ENCODE measurements at places on chromosomes 13 and 19. TPM values are rescaled to one million over a fixed set of nuclear protein-coding genes. Genes with fewer than 3 reads are reported as not detected.

- H3K4me3 ChIP-seq: no peak overlapping the region
- peaks cover 7% of the 10 kb centered on the region for H3K4me1 ChIP-seq
- H3K27me3 ChIP-seq: peaks cover 11% of the 10 kb centered on the region
- no peak overlapping the region for H3K27ac ChIP-seq
- DNase-seq: no peak
These were observed 5.1 kb downstream of the POU4F1 start for GRCh38 chr13:78598116-78598781.

- peaks cover 28% of the 10 kb centered on the region for H3K4me1 ChIP-seq
- peak; percentile 33 for DNase-seq
- no peaks in the 10 kb centered on the region for H3K27me3 ChIP-seq
- peaks cover 10% of the 10 kb centered on the region for H3K36me3 ChIP-seq
These were observed 18.7 kb downstream of the GADD45B start for GRCh38 chr19:2494447-2495129.

DNA sequence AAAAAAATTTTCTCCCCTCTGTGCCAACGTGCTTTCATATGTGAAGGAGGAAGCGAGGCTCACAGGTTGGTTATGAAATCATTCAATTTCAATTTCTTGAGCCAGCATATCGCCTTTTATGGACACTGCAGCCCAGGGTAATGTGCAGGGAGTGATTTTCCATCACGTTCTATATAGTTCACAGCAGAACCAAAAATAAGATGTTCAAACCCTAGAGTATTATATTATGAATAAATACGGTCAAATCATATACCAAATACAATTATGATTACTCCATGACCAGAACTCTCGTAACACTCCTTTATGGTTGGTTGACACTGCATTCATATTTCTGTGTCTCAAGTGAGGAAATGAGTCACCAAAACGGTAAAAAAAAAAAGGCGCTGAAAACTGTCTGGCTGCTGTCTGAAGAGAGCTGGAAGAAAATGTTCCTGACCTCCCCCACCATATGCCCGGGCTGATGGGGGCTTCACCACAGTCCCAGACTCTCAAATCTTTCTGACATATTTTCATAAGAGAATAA, 75.8 kb upstream of the UBAC2 start:
- no peaks in the 10 kb centered on the region for H3K36me3 ChIP-seq
- H3K27ac ChIP-seq: no peak overlapping the region
- H3K4me1 ChIP-seq: no peaks in the 10 kb centered on the region
- no peaks in the 10 kb centered on the region for H3K27me3 ChIP-seq

DNA sequence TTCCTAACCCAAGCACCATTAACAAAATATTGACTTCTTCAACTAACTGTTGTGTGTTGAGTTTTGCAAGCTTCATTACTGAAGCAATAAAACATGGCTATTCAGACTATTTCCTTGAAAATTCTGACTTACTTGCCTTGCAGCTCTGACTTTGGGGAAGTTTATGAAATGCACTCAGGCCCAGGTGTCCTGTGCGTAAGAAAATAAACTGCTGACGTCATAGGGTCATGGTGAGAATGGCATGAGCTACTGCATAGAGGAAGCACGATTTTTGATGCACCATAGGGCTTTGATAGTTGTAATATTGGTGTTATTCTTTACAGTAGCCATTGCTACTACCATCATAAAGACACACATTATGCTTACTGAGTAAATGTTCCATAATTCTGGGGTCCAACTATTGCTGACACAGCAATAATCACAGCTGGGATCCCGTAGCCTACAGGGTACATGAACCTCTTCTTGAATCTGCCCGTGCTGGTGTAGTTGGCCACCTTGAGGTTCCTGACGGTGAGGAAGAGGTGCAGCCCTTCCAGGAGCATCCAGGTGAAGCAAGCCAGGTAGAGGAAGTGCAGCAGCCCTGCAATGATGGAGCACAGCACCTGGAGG, 57.9 kb downstream of the MBD3L2B start:
- peaks cover 16% of the 10 kb centered on the region for H3K27me3 ChIP-seq
- no peak overlapping the region for H3K4me3 ChIP-seq
- H3K27ac ChIP-seq: no peak overlapping the region

DNA sequence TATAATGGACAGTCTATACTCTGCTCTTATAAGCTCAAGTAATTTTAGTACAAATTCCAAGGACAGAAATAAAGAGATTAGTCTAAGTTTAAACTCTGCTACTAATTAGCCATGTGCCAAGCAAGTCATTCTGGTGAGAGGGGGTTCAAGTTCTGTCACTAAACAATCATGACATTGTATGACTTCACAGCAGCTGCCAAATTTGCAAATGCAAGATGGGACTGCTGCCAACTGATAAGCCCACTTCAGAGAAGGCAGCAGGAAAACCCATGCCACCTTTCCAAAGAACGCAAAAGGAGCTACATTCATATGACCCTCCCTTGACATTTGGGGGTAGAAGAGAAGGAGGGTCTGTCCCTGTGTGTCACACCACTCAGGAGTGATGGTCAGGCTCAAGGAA, 60.7 kb upstream of the RFXAP start:
- no peaks in the 10 kb centered on the region for H3K27me3 ChIP-seq
- peak overlapping the region; percentile 52 for H3K27ac ChIP-seq
- DNase-seq: peak; percentile 73
- H3K4me3 ChIP-seq: peak overlapping the region; percentile 18

- peak overlapping the region; percentile 41 for H3K4me3 ChIP-seq
- no peak for DNase-seq
- H3K27ac ChIP-seq: no peak overlapping the region
- no peaks in the 10 kb centered on the region for H3K27me3 ChIP-seq
- no peaks in the 10 kb centered on the region for H3K36me3 ChIP-seq
- no peaks in the 10 kb centered on the region for H3K4me1 ChIP-seq
These were observed 18.5 kb downstream of the TNFRSF19 start for GRCh38 chr13:23588666-23589065.

DNA sequence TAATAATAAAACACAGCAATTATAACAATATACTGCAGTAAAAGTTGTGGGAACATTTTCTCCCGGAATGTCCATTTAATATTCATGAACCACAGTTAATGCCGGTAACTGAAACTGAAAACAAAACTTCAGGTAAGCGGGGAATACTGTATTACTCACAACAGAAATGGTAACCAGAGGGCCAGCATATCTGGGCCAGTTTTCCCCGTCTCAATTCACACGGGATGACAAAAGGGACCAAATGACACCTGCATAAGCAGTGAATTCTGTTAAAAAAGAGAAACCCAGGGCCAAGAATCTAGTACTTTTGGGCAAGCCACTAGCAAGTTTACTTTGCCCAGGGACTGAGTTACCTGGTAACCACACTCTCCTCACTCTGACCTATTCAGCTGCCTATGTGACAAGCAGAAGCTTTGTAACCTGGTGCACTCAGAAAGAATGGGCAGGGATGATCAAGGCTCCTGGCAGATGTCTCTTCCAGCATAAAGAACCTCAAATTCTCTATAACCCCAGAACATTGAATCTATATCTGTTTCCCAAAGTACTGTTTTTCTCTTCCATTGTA, 1171.2 kb downstream of the DIAPH3 start:
- H3K27ac ChIP-seq: no peak overlapping the region
- H3K36me3 ChIP-seq: no peaks in the 10 kb centered on the region
- no peak overlapping the region for H3K4me3 ChIP-seq
- DNase-seq: no peak

DNA sequence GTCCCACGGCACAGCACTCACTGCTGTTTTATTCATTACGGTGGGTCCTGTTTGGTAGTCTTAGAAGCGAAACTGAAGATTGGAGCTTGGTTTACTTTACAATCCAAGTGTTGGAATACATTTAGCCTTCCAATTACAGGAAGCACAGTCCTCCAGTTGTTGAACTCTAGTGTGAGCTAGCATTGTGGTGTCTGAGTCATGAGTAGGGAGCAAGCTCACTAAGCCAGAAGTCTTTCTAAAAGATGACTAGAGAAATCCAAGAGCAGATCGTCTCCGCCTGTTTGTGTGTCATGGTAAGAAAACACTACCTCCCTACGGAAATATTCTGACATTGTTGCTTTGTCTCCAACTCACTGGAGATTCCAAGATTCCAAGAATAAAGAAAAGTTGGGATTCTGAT, 10.1 kb upstream of the SHISA2 start:
- no peak overlapping the region for H3K4me3 ChIP-seq
- no peaks in the 10 kb centered on the region for H3K4me1 ChIP-seq
- no peaks in the 10 kb centered on the region for H3K27me3 ChIP-seq
- no peak for DNase-seq

- H3K27me3 ChIP-seq: no peaks in the 10 kb centered on the region
- H3K4me3 ChIP-seq: no peak overlapping the region
- no peaks in the 10 kb centered on the region for H3K36me3 ChIP-seq
- peaks cover 8% of the 10 kb centered on the region for H3K4me1 ChIP-seq
These were observed 23.8 kb downstream of the TEX101 start for GRCh38 chr19:43438291-43439031.

GRCh38 chr13:20475927-20476691, 49.5 kb downstream of the CRYL1 start:
- no peaks in the 10 kb centered on the region for H3K27me3 ChIP-seq
- no peak overlapping the region for H3K27ac ChIP-seq
- H3K4me3 ChIP-seq: no peak overlapping the region
- no peak for DNase-seq
- no peaks in the 10 kb centered on the region for H3K4me1 ChIP-seq

- H3K4me3 ChIP-seq: no peak overlapping the region
- no peaks in the 10 kb centered on the region for H3K4me1 ChIP-seq
- H3K36me3 ChIP-seq: peaks cover 13% of the 10 kb centered on the region
- H3K27me3 ChIP-seq: no peaks in the 10 kb centered on the region
These were observed 15.4 kb downstream of the RB1 start for GRCh38 chr13:48318821-48319511.

DNA sequence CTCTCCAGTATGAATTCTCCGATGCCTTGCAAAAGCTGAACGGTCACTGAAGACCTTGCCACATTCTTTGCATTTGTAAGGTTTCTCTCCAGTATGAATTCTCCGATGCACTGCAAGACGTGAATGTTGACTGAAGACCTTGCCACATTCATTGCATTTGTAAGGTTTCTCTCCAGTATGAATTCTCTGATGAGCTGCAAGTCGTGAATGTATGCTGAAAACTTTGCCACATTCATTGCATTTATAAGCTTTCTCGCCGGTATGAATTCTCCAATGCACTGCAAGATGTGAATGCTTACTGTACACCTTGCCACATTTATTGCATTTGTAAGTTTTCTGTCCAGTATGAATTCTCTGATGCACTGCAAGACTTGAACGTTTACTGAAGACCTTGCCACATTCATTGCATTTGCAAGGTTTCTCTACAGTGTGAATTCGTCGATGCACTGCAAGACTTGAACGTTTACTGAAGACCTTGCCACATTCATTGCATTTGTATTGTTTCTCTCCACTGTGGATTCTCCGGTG, 20.0 kb upstream of the ZNF841 start:
- H3K27ac ChIP-seq: no peak overlapping the region
- H3K4me1 ChIP-seq: no peaks in the 10 kb centered on the region
- H3K4me3 ChIP-seq: no peak overlapping the region
- no peaks in the 10 kb centered on the region for H3K36me3 ChIP-seq
- DNase-seq: no peak

DNA sequence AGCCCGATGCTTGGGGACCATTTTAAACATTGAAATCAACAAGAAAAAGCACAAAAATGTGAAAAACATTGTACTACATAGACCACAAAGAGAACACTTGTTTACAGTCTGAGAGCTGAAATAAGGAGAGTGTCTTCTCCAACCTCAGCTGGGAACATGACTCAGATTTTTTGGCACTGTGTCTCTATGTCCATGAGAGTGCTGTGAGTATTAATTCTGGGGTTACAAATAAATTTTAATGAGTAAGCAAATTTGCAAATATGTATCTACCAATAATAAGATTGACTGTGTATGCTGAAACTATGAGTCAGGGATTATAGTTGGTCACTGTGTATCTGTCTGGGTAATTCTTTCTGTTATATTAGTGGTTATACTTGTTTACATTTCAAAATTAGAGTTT, 174.0 kb downstream of the DCT start:
- no peaks in the 10 kb centered on the region for H3K36me3 ChIP-seq
- H3K4me1 ChIP-seq: no peaks in the 10 kb centered on the region
- no peak overlapping the region for H3K27ac ChIP-seq
- no peak overlapping the region for H3K4me3 ChIP-seq
- no peaks in the 10 kb centered on the region for H3K27me3 ChIP-seq

DNA sequence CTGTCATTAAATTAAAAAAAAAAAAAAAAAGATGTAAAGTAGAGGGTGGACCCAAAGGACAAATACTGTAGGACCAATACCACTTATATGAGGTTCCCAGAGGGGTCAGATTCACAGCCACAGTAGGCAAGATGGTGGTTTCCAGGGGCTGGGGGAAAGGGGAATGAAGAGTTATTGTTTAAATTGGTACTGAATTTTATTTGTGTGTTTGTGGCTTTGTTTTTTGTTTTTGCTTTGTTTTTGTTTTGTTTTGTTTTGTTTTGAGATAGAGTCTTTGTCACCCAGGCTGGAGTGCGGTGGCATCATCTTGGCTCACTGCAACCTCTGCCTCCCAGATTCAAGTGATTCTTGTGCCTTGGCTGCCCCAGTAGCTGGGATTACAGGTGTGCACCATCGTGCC, 17.9 kb upstream of the LSM14A start:
- H3K4me3 ChIP-seq: no peak overlapping the region
- no peaks in the 10 kb centered on the region for H3K4me1 ChIP-seq
- no peak for DNase-seq

DNA sequence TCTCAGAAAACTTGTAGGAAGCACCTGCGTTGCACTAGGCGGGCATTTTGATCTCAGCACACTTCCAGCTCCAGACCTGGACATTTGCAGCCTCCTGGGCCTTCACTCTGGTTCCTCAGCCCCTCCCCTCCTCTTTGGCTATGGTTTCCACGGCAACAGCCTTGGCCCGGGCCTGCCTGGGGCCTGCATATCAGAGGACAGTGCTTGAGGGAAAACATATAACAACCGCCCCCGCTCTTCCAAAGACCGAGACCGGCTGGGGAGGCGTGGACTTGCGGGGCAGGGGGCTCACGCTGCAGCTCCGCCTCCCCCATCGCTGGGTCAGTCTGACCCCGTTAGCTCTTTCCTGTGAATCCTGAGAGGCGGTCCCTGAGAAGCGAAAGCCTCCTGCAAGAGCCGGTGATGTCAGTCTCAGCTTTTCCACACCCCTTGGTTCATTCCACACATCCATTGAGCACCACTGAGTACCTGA, 125.7 kb upstream of the PEG3 start:
- no peak for DNase-seq
- no peak overlapping the region for H3K27ac ChIP-seq
- no peaks in the 10 kb centered on the region for H3K4me1 ChIP-seq
- no peaks in the 10 kb centered on the region for H3K36me3 ChIP-seq

DNA sequence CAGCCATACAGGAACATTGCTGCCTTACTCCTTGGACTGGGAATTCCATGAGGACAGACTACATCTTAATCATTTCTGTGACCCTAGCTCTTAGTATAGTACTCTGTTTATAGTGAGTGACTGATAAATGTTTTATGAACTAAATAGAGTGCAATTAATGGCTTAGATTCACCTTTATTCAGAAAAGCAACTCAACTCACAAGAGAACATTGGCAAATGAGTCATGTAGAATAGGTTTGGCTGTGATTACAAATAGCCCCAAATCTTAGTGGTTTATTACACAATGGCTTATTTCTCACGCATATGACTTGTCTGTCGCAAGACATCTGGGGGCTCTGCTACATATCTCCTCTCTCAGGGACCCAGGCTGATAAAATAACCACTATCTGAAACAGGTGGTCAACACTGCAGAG, 121.6 kb upstream of the KL start:
- peaks cover 18% of the 10 kb centered on the region for H3K27me3 ChIP-seq
- H3K36me3 ChIP-seq: no peaks in the 10 kb centered on the region
- no peak overlapping the region for H3K27ac ChIP-seq
- H3K4me1 ChIP-seq: no peaks in the 10 kb centered on the region

Gene SIGLEC9
- not detected for total RNA-seq

Gene ABCA7
- total RNA-seq: 24.3 TPM

Gene SACS
- 11.7 TPM for total RNA-seq

Gene PBX4
- total RNA-seq: 5.1 TPM

Gene BEST2
- total RNA-seq: not detected

All from Calu3 (cell line).